DMS 273 treated with DMSO at 0.1 percent for 48 hours (cell line): ENCODE measurements at places on chromosomes 1 and 21.

DNA sequence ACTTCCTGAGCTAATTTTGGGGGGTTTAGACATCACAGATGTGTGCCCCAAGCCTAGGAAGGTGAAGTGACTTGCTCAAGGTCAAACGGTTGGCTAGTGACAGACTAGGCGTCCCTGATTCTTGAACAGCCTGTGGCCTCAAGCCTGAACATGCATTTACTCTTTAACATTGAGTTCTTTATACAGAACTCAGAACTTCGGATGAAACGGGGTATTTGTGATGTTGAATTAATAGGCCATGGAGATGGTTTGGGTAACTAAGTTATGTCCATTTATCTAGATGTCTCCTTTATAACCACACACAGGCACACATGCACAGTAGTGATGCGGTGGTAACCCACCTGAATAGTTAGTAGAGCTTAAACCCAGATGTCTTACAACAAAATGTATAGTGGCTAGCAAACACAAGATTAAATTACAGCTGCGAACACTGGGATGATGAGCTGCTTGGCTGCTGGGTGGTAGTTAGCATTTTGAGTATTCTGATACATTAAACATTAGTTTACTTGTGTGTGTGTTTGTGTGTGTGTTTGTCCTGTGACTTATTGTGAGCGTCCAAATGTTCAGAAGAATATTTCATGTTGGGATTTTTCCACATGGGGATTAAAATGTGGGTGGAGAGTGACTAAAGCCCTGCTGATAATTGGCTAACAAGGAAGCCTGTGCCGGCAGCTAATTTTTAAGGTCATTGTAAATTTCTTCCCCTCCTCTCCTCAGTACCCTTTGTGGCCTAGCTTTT is 2.3 kb downstream of the ATP1A1 start:
- peak; percentile 44 for DNase-seq

DNA sequence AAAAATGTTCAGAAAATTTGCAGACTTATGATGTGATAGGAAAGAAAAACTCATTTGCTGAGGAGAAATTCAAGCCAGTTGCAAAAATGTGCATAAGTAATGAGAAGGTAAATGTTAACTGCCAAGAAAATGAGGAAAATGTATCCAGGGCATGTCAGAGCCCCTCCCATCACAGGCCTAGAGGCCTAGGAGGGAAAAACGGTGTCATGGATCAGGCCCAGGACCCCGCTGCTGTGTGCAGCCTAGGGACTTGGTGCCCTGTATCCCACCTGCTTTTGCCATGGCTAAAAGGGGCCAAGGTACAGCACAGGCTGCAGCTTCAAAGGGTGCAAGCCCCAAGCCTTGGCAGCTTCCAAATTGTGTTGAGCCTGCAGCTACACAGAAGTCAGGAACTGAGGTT is 214.0 kb upstream of the ADGRL4 start:
- DNase-seq: no peak

DNA sequence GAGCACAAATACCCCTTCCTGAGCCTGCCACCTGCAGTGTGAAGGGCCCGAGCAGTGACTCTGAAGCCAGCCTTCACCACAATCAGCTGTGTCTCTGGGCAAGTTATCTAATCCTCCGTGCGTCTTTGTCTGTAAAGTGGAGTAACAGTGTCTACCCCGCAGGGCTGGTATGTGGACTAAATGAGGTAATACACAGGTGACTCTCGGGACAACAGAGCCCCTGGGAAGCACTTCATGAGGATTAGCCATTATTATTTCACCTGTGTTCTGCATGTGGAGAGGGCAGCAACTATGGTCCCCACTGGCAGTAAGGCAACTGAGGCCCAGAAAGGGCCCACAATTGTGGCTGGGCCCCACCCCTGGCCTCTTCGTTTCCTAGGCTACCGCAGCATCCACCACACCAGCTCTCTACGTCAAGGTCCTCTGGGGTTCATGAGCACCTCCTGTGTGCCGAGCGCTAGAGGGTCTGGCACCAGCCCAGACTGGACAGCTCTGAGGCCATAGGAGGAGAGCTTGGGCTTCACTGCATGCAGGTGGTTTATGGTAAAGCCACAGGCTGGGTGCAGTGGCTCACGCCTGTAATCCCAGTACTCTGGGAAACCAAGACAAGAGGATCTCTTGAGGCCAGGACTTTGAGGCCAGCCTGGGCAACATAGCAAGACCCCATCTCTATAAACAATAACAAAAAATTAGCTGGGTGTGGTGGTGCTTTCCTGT is 41.3 kb upstream of the LRP8 start:
- no peak for DNase-seq

- DNase-seq: peak; percentile 25
Measured at GRCh38 chr1:97820470-97821188, 100.2 kb downstream of the DPYD start.

- DNase-seq: peak; percentile 78
Measured at GRCh38 chr1:219659684-219660083, 46.8 kb upstream of the ZC3H11B start.

DNA sequence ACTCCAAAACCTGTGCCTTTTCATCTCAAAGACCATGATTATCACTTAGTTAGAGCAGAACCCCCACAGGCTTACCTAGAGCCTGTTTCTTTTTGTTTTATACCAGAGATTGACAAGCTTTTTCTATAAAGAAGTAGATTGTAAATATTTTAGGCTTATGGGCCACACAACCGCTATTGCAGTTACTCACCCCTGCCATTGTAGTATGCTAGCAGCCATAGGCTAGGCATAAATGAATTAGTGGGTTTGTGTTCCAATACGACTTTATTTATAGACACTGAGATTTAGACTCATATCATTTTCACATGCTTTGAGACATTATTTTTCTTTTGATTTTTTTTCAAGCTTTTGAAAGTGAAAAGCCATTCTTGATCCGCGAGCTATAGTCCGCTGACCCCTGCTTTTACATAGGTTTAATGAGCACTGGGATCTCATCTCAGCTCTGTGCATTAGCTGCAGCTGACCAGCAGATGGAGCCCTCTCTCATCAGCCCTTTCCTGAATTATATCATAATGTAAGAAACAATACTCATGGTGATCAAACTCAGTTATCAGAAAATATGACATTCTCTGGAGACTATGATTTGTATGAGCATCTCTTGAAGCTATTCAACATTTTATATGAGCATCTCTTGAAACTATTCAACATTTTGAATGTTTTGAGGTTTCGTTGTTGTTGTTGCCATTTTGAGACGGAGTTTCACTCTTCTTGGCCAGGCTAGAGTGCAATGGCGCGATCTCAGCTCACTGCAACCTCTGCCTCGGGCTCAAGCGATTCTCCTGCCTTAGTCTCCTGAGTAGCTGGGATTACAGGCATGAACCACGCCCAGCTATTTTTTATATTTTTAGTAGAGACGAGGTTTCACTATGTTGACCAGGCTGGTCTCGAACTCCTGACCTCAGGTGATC is 111.9 kb upstream of the L1TD1 start:
- DNase-seq: no peak

DNA sequence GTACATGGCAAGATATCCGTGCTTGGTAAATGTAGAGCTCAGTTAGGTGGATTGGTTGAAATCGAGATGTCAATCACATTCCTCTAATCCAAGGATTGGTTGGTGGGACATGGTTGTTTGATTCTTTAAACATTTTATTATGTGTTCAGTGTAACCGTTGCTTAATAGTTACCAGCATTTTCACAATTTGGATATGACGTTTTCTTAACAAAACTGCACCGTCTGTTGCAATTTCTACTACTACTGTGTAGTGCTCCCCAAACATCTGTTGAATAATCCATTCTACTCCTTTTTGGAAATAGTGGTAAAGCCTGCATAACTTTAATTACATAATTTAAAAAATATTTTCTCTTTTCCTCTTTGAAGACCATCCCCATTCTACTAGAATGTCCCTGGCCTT is 16.3 kb downstream of the OR2B11 start:
- DNase-seq: no peak

DNA sequence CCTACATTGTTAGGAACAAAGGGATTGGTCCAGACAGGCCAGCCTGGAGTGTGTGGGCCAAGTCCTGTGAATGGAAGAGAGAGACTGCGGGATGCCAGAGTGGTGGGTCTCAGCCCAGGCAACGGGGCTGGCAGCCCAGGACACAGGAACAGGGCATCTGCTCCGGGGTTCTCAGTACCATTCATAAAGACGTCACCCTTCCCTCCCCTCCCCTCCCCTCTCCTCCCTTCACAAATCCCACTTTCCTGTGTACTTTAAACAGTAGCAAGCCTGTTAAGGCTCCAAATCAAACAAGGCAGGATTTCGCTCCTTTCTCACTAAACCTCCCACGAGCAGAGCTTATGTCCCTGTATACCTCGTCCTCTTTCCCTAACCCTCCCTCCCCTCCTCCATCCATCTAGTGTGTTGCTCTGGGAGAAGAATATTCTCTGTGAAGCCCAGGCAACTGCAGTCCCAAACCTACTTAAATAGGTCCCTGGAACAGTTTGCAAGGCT is 4.2 kb upstream of the PLXNA2 start:
- DNase-seq: no peak

DNA sequence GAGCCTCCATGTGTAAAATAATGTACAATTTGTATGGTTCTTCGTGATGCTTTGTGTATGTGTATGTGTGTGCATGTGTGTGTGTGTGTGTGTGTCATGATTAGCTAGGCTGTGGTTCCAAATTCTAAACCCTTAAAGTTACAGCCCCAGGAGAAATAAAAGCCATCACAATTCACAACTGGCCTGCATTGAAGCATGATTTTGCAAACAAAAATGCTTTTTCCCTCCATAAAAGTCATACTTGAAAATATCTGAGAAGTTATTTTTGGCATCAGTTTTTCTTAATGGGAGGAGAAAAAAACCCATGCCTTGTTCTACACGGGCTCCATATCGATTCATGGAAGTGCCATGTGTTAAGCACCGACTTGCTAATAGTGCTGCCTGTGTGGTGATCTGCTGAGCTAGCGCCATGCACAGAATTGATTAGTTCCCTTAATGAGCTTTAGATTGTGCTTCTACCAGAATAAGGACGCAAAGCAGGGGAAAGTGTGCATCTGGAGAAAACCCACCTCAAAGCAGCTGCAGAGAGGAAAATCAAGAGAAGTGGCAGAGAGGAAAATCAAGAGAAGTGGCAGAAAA is 207.3 kb downstream of the DSCAM start:
- no peak for DNase-seq

DNA sequence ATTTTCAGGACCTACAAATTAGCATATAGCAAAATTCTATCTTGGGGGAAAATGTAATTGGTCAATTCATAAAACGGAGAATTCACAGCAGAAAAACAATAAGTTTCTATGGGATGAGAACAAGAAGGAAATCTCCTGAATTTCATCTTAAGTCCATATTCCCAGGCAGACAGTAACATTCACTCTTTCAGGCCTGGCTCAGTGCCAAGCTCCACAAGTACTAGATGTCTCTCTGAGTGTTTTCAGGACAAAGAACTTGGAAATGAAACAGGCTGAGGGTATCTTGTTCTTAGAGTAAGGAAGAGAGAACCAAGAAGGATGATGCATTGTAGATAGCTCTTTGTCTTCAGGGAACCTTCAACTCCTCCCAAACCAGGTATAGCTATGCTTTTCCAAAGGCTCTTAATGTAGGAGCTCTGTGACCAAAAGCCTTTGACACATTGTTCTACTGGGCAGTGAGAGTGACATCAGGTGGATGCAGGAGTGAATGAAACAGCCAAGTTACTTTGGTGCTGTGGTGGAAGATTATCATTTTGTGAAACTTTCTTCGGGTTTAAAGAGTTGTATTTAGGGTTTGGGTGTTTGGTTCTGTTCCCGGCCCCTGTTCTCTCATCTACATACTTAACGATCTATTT is 298.3 kb downstream of the GPATCH2 start:
- no peak for DNase-seq

DNA sequence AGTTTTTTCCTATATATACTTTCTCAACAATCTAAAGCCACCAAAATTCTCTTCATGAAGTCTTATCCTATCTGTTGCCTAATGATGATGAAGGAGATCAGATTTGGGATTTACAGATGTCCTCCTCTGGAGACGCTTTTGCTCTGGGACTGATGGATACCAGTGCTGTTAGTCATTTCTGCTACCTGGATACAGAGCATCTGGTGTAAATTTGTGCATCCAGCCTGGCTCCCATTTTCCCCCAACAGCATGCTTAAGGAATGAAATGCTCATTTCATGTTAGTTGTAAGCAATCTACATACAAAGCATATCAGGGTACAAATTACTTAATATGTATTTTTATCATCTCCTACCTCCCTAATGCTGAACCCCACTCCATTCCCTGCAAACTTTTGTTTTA is 57.7 kb downstream of the HNRNPR start:
- DNase-seq: no peak

DNA sequence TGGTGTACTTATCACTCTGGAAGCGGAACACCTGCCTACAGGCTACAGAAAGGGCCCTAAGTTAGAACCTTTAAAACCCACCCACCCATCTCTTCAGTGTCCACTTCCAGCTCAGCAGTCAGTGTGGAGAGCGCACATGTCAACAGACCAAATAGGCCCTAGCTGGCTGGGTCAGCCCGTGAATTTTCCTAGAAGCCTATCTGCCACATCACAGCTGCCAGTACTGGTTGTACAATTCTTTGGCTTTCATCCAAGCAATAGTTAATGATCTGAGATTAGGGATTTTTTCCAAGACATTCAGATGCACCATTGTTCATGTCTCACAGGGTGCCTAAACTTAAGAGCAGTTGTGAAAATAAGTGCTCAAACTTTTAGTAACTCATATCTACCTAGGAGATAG is 197.1 kb downstream of the KCNK2 start:
- DNase-seq: no peak

DNA sequence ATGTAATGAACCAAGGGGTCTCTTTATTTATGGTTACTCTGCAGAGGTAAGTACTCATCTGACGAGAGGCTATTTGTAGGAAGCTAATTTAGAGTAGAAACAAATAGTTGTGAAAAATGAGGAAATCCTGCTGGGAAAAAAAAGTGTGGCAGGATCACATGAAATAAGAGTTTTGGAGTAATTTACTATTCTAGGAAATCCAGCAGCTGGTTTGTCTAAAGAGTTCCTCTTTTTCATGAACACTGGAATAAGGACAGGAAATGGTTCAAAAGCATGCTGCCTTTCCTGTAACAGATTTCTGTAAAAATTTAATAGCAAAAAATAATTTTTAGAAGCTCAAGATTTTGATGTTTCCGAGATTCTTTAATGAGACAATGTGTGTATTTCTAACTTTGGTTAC is 177.3 kb downstream of the CHRM3 start:
- no peak for DNase-seq

- DNase-seq: peak; percentile 99
Measured at GRCh38 chr1:40848530-40849189, 13.5 kb downstream of the CITED4 start.

DNA sequence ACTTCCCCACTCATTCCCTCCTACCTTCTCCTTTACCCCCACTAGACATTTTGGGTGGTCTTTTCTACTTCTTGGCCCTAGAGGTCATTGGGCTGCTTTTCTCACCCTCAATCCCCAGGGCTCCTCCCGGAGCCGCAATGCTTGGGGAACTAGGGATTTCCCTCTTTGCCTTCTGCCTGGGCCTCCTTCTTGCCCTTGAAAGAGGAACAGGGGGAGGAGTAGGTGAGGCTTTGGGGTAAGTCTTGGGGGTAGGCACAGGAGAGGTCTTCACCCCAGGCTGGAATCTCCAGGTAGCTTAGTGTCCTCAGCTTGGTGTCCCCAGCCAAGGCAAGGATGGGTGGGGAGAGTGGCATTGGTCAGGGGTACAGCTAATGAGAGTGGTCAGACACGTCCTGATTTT is 56.2 kb upstream of the EPS8L3 start:
- no peak for DNase-seq
